Fibroblast of mammary gland (primary cell): ENCODE measurements at places on chromosomes 1 and 21.

DNA sequence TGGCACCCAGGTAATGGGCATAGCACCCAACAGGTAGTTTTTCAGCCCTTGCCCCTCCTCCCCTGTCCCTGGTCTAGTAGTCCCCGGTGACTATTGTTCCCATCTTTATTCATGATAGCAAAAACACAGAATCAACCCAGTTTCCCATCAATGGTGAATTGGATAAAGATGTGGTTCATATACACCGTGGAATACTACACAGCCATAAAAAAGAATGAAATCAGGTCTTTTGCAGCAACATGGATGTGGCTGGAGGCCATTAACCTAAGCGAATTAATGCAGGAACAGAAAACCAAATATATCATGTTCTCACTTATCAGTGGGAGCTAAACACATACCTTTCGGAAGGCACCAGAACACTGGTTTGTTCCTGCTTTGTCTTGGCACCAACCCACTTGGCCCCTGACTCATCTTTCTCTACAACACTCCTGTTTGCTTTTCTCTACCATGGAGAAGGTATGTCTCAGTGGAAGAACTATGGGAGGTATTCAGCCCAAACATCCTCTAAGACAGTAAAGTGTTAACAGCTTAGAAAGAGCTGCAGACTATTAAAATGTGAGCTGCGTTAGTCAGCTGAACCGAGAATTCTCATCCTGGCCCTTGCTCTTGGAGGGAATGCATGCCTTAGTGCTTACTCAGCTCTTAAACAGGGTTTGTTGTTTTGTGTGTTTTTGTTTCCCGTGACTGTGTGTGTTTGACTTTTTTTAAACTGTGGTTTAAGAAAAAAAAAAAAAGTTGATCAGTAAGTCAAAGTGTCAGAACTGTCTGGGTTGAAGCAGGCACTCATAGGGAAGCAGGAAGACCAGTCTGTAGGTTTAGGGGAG lies 203.0 kb downstream of the TOMM20 start:
- DNase-seq = peak; percentile 99

DNA sequence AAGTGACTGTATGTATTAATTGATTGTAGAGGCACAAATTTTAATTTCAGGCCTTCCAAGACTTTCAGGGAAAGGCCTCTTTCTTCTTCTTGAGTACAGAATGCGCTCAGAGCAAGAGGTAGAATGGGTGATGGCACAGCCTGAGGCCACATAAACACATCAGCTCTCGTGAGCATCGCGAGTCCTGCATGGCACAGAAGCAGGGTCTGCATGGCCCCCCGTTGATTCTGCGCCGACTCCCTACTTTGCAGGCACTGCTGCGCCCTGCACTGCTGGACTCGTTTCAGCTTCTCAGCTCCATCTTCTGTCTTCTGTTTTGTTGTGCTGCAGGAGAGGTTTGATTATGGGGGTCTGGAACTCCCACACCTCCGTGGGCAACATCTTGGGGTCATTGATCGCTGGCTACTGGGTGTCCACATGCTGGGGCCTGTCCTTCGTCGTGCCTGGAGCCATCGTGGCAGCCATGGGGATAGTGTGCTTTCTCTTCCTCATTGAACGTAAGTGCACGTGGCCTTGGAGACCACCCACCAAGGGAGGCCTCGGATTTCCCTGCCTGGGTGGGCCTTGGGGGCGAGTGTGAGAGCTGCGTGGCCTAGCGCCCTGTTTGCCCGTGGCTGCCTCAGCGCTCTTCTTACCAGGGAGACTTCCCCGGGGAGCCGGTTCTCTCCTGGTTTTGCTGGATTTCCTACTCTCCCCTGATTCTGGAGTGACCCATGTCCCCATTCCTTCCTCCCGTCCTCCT lies 29.6 kb downstream of the SLC37A1 start:
- DNase-seq = no peak

- DNase-seq = peak; percentile 63
These were observed 16.3 kb downstream of the FAAH start for GRCh38 chr1:46410156-46411009.

- peak; percentile 74 for DNase-seq
These were observed 35.9 kb upstream of the HMGN1 start for GRCh38 chr21:39384674-39385298.

GRCh38 chr1:230261928-230262650 lies 164.0 kb downstream of the PGBD5 start:
- no peak for DNase-seq

DNA sequence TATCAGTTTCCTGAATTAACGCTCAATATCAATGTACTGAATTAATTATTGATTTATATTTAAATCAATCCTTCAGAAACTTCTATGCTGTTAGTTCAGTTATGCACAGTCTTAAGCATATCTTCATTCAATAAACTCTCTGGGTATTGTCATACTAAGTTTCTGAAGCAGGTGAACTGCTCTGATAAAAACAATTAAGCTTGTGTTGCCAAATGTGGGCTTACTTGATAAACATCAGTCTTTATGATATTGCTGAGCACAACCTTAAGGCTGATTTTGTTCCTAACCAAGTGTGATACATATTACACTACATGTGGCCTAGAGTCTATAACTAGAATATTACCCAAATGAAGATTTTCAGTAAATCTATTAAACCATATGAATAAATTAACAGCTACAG lies 67.6 kb downstream of the DPYD start:
- DNase-seq = no peak

DNA sequence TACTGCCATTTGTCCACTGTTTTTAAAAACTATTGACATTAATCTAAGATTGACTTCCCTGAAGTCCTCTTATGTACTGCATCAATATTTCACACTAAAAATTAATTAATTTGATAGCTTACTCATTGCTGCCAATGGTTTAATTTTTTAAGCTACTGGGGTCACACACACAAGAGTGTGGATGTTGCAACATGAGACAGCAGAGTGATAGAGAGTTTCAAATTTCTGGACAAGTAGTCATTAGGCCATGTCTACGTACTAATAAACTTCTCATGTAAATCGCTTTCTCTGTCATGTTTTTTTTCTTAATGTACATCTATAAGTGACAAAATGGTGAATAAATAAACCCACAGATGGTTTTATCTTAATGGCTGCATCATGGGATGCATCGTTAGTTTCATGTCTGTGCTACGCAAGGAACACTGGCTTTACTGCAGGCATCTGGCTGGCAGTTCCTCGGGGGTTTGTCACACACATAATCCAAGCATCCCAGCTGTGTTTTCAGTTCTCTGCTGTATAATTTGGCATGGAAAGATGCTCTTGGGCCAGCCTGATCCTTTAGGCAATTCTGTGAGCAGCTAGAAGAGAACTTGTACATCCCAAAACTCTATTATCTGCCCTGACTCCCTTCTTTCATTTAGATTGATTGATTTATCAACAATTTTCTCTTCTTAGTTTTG lies 16.4 kb upstream of the CHODL start:
- DNase-seq = no peak

DNA sequence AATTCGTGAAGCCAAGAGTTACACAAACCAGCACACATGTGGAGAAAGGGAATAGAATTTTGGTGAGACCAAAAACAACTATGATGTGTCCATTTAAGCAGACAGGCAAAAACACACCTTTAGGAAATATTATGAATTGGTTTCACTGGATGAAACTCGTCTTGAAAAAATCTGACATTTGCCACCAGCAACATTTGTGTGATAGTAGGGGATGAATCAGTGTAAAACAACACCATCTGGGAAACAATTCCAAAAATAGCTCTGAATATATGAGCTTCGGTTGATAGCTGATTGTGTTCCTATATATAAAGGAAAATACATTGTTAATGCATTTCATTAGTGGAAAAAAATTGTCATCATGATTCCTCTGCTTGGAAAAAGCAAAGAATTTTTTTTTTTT lies 327.8 kb downstream of the PAPPA2 start:
- no peak for DNase-seq
